ENCODE measurements at places on chromosomes 13 and 19.

GRCh38 chr19:45046355-45046754 lies 7.5 kb downstream of the CLASRP start:
- DNase-seq, result no peak

DNA sequence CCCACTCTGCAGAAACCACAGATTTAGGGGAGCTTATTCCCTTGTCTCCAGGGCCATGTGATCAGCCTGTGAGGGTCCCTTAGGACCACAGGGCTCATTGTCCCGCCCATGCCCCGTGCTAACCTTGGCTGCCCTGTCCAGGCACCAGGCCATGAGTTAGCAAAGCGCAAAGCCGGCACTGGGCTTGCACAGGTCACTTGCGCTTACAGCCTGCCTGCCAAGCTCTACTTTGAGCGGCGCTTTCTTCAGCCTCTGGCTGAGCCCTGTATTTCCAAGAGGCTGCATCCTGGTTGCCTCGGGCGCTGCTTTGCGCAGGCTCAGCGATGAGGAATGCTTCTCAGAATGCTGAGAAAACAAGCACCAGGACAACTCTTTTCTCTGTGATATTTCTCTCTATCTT lies 188.0 kb downstream of the TDRD3 start:
- no peak for DNase-seq

GRCh38 chr13:46463719-46464118 lies 76.7 kb upstream of the RUBCNL start:
- DNase-seq, result no peak

DNA sequence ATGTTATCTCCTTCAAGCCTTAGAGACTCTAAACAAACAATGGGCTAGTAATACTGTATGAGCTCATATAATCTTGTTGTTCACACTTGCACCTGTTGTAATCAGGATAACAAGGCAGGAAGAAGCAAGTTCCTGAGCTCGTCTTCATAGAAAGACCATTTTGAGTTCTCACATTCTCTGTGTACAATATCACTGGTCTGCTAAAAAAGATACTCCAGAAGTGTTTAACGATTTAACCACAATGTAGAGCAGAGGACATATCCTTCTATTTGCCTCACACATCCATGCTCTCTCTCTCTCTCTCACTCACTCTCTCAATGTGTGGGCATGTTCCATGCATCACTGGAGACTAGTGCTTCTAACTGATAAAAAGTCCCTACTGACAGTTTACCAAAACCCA lies 122.9 kb downstream of the MIPEP start:
- no peak for DNase-seq

- DNase-seq, result no peak
Measured at GRCh38 chr13:23450340-23451046, 17.0 kb upstream of the SACS start.

DNA sequence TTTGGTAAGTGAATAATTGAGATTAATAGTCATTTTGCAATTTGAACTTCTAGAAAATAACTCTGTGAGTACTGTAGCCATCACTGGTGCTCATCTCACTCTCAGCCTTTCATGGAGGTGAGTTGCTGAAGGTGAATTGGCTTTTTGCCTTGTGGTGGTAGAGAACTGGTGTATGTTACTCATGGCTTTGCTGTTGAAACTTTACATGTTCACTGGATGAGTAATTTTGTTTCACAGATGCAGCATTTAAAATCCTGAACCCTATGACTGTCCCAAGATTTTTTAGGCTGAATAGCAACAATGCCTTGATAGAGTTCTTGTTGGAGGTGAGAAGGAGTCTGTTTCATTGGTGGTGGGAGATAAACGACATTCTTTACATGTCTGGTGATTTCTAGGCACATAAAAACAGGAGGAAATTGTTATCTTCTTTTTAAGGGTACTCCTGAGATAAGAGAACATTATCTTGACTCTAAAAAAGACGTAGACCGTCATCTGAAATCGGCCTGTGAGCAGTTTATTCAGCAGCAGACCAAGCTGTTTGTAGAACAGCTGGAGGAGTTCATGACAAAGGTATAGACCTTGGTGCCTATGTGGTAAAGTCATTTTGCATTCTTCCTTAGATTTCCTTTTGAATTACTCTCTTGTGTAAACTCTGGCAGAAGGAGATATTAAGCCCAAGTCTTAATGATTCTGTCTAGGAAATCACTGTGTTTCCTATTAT lies 53.9 kb downstream of the COG3 start:
- DNase-seq, result no peak

GRCh38 chr13:113203507-113204377 lies 4.7 kb downstream of the PCID2 start:
- no peak for DNase-seq

GRCh38 chr13:40442826-40443225 lies 223.6 kb downstream of the FOXO1 start:
- no peak for DNase-seq

DNA sequence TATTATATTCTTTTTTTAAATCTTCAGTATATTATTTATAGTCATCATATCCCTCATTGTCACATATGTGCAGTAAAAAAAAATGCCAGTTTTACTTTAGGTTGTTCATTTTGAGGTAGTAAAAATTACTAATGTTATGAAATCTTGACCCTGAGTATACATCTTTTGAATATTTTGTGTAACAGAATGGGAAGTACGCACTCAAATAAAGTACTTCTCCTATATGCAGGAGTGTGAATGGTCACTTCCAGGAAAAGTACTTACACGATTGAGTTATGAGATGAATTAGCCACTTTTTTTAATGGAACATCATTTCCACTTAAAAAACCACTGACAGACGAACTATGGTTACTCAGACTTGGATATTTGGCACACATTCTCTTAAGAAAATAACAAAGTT lies 58.5 kb downstream of the C13orf42 start:
- no peak for DNase-seq
